ENCODE measurements at places on chromosomes 16 and 17.

DNA sequence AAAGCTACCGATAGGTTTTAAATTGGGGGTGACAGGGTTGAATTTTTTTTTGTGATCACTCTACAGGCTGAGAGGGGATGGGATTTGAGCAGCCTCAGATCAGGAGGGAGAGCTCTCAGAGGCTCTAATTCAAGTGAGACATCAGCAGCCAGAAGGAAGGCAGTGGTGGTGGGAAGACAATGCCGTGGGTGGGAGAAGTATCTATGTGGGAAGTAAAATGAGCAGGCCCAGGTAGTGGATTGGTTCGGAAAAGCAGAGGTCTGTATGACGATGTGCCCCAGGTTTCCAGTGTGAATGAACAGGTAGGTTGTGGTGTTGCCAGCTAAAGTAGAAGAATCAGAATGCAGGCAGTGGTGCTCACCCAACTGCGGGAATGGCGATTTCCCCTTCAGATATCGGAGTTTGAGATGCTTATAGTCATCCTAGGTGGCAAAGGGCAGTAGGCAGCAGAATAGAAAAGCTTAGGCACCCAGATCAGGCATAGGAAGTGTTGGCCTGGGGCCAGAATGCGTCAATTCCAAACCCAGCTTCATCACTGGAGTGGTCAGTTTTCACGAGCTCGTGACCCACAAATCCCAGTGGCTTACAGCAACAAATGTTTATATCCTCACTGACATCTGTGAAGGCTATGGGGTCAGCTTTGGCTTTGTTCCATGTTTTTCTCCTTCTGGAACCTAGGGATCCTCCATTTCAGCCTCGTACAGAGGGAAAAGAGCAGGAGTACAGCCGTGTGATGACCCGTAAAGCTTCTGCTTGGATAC lies 24.0 kb downstream of the MEOX1 start:
- no peak for DNase-seq

DNA sequence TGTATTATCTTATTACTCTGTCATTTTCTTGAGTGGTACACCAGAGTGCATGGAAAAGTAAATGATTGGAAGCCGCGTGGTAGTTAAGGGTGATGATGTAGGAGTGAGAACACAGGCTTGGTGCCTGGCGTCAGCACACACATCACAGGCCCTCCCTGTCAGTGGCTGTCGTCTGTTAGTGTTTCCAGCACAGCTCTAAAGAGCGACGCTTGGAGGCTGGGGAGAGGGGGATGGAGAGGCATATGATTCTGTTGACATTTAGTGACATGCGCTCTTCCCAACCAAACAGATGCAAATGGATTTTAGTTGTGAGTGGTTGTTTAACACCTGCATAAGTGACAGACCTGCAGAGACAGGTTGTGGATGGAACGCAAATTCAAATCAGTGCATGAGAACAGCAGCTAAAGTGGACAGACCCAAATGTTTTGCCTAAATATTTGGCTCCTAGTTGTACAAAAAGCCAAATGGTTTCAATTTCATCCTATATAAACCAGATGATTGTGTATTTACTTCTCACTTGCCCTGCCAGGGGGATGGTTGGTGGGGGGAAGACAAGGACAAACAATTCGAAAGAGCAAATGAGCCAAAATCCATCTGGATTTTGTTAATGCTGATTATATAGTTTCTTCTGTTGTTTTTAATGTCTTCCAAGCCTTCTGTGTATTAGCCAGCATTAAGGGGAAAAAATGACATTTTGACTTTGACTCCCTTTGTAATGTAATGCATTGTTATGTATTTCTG lies 222.3 kb downstream of the WWOX start:
- DNase-seq: no peak

DNA sequence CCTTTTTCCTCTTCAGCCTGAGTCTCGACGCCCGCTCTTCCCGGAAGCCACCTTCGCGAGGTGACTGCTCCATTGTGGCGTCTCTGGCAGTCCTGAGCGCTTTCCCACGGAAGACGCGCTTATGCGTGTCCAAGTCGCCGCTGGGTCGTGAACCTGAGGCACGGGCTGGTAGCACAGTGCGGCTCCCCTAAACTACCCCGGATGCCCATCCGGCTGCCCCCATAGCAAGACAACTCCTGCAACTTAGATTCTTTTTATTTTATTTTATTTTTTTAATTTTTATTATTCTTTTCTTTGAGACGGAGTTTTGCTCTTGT lies 2.1 kb upstream of the ESRP2 start:
- DNase-seq: no peak

GRCh38 chr16:19108409-19109287 lies 5.1 kb upstream of the ITPRIPL2 start:
- DNase-seq: no peak

GRCh38 chr17:181245-182049 lies at the start of gene DOC2B:
Gene DOC2B, minus strand, starts transcription at chr17:181650. Its CDS starts 171 bp downstream, at chr17:181479.
- no peak for DNase-seq
